Right atrium auricular region (tissue), 2 donors: ENCODE measurements at places on chromosomes 1 and 21. TPM values are rescaled to one million over a fixed set of nuclear protein-coding genes. Genes with fewer than 3 reads are reported as not detected.

DNA sequence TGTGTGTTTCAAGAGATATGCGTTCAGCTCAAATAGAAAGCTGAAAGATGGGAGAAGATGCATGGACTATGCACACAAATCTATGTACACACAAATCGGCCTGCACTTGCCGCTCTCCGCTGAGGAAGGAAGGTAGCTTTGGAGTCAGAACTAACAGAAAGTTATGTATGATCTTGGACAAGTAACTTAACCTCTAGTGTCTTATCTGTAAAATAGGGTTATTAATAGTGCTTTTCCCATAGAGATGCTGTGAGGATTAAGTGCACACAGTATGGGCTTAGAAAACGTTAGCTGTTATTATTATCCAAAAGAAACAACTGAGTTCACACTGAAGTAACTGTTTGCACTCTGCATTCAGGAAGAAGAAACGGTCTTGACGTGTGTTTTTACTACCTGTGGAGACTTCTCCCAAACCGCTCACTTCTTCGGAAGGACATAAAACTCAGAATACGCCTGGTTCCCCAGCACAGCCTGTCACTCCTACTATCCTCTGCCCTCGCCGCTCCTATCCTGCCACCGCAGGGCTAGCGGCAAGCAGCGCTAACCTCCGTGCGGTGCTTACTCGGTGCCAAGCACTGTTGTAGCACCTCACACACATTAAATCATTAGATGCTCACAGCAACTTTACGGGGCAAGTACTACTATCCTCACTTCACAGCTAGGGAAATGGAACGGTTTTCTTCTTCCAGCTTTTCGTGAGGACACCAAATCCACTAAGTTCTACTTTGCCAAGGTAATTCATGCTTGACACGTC is 1.3 kb downstream of the TGFBR3 start:
- H3K36me3 ChIP-seq: no peaks in the 10 kb centered on the region
- DNase-seq: no peak
- H3K4me1 ChIP-seq: peaks cover 36% of the 10 kb centered on the region
- H3K27me3 ChIP-seq: no peaks in the 10 kb centered on the region
- peak overlapping the region; percentile 94 for H3K4me3 ChIP-seq

DNA sequence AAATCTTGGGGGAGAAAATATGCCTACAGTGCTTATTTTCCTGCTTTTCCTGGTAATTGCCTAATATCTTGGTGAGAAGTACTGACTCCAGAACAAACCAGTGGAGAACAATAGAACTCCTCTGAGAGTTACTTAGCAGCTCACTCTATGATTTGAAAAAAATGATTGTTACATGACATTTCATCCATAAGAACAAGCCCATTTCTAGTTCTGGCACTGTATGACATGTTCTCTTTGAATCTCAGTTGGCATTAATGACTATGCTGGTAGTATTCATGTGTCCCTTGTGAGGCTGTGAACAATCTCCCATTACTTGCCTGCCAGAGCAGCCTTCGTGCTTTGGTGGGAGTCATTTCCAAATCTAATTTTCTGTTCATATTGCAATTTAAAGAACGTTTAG is 58.0 kb downstream of the CLIC4 start:
- DNase-seq: no peak
- H3K27me3 ChIP-seq: no peaks in the 10 kb centered on the region
- H3K4me3 ChIP-seq: no peak overlapping the region
- H3K27ac ChIP-seq: peak overlapping the region; percentile 58
- H3K36me3 ChIP-seq: peaks cover 4% of the 10 kb centered on the region

Gene LCE3E
- not detected for total RNA-seq

- H3K27me3 ChIP-seq: no peaks in the 10 kb centered on the region
- H3K27ac ChIP-seq: no peak overlapping the region
- no peaks in the 10 kb centered on the region for H3K4me1 ChIP-seq
- H3K4me3 ChIP-seq: no peak overlapping the region
- no peaks in the 10 kb centered on the region for H3K36me3 ChIP-seq
Observed at GRCh38 chr1:30508611-30509010, 214.8 kb downstream of the MATN1 start.

GRCh38 chr1:234954613-234955012 is 174.0 kb downstream of the TOMM20 start:
- DNase-seq: no peak
- no peak overlapping the region for H3K4me3 ChIP-seq
- H3K4me1 ChIP-seq: no peaks in the 10 kb centered on the region
- no peaks in the 10 kb centered on the region for H3K27me3 ChIP-seq
- H3K27ac ChIP-seq: peak overlapping the region; percentile 74

Gene ALX3
- not detected for total RNA-seq

- DNase-seq: no peak
- no peaks in the 10 kb centered on the region for H3K4me1 ChIP-seq
- H3K27ac ChIP-seq: no peak overlapping the region
Observed at GRCh38 chr21:45615145-45615711, 28.3 kb upstream of the PCBP3 start.

DNA sequence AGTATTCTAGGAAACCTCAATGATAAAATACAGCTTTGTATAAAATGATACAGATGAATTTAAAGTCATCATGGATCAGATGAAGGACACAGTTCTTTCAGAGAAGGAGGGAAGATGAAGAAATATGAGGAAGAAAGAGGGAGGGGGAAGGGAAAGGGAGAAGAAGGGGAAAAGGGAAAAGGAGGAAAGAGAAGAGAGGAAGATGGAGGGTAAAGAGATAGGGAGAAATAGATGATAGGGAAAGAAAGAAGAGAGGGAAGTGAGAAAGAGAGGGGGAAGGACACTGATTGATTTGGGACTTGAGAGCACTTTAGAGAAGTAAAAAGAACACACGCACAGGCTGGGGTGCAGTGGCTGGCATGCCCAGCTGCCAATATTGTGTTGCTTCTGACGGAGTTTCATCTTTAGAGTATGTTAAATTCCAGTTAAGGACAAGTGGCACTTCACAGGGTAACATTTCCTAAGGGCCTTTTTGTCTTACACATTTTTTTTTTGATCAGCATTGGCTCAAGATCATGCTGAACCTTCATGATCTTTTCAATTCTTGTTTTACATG is 235.9 kb upstream of the DMRTA2 start:
- H3K4me1 ChIP-seq: no peaks in the 10 kb centered on the region
- no peak for DNase-seq
- no peak overlapping the region for H3K4me3 ChIP-seq
- no peaks in the 10 kb centered on the region for H3K36me3 ChIP-seq
- H3K27me3 ChIP-seq: no peaks in the 10 kb centered on the region
- no peak overlapping the region for H3K27ac ChIP-seq

GRCh38 chr1:55045430-55045829 is 6.1 kb downstream of the PCSK9 start:
- no peaks in the 10 kb centered on the region for H3K27me3 ChIP-seq
- H3K4me3 ChIP-seq: no peak overlapping the region
- H3K36me3 ChIP-seq: no peaks in the 10 kb centered on the region
- no peak for DNase-seq
- no peak overlapping the region for H3K27ac ChIP-seq
- H3K4me1 ChIP-seq: no peaks in the 10 kb centered on the region

DNA sequence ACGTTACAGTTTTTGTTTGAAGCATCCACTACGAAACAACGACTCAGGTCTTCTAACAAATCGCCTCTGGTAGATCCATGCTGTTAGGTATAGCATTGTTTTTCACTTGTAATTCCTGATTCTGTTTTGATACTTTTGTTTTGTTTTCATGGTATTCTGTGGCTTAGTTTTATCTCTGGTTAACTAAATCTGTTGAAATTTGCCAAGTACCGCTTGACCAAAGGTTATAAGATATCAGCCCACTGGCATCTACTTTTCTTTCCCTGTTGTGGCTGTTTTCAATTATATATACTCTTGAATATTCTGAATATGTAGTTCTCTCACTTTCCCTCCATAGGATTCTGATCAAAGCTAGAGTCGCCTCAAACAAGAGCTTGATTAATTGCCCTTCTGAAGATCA is 274.8 kb upstream of the C1orf105 start:
- H3K4me3 ChIP-seq: peak overlapping the region; percentile 47
- no peaks in the 10 kb centered on the region for H3K36me3 ChIP-seq
- no peak for DNase-seq
- no peaks in the 10 kb centered on the region for H3K27me3 ChIP-seq
- no peaks in the 10 kb centered on the region for H3K4me1 ChIP-seq

DNA sequence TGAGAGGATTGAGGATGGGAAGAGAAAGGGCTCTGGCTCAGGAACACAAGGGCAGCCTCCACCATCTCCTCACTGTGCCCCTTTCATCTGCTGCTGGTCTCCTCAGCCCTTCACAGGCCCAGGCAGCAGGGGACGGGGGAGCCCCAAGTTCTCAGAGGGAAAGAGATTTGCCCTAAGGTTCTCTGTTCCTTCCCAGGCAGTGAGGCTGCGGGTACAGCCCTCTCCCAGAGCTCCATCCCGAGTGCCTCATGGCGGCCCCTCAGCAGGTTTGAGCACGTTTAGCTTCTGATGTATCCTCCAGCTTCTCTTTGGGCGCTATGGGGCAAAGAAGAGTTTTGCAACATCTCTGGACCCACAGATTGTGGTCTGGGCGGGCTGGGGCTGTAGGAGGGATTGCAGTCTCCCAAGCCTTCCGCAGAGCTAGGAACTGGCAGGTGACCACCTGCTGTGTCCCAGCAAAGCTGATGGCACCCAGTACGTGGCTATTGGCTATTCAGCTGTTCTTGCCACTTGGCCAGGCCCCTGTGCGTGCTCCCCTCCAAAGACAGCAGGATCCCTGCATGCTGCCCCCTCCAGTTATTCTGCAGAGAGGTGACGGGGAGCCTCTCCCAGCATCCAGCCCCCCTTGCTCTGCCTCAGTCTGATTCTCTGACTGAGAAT is 10.1 kb downstream of the DISP3 start:
- no peaks in the 10 kb centered on the region for H3K27me3 ChIP-seq
- no peak overlapping the region for H3K27ac ChIP-seq
- no peaks in the 10 kb centered on the region for H3K36me3 ChIP-seq
- H3K4me3 ChIP-seq: no peak overlapping the region
- no peaks in the 10 kb centered on the region for H3K4me1 ChIP-seq
- DNase-seq: no peak

- H3K27ac ChIP-seq: no peak overlapping the region
- no peaks in the 10 kb centered on the region for H3K36me3 ChIP-seq
- DNase-seq: no peak
- H3K27me3 ChIP-seq: no peaks in the 10 kb centered on the region
Observed at GRCh38 chr1:14906665-14907064, 246.9 kb upstream of the TMEM51 start.

GRCh38 chr1:168518201-168518689 is 25.6 kb downstream of the XCL2 start:
- H3K36me3 ChIP-seq: no peaks in the 10 kb centered on the region
- H3K27ac ChIP-seq: no peak overlapping the region
- no peaks in the 10 kb centered on the region for H3K27me3 ChIP-seq
- H3K4me1 ChIP-seq: no peaks in the 10 kb centered on the region
- DNase-seq: no peak

DNA sequence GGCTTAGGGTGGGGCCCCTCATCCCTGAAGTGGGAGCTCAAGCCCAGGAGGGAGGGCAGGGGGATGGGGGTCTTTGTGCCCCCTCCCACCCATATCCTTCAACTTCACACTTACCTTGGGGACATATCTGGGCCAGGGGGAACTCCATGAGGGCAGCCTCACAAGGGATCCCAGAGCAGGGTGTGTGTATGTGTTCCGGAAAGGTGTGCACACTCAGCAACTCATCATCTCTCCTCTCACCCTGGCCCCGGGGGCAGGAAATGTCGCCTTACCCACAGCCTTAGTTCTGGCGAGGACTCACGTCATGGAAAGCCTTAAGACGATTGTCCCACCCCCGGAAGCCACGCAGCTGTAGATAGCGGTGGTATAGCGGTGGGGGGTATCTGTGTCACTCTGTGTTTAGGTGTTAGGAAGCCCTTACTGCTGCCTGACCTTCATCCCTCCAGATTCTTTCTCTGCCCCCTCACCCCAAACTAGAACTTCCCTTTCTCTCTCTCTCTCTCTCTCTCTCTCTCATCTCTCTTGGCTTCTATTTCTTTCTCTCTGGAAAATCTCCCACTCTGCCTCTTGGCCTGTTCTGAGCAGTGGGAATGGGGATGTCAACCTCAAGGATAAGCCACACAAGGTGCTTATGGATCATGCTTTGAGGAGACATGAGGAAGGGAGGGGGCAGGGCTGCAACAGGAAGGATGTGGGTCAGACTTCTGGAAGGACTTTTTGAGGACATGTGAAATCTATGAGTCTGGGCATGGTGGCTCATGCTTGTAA is at the start of gene SH2D2A:
Gene SH2D2A, minus strand, starts transcription at position 288 of the 768 bp plus-strand sequence. Its CDS starts 140 bp downstream, at position 148.
- H3K36me3 ChIP-seq: no peaks in the 10 kb centered on the region
- H3K4me3 ChIP-seq: peak within 1 kb of the TSS; percentile 34
- DNase-seq: peak; percentile 76
- peak within 1 kb of the TSS; percentile 74 for H3K27ac ChIP-seq
- no peaks in the 10 kb centered on the region for H3K27me3 ChIP-seq

- H3K4me1 ChIP-seq: no peaks in the 10 kb centered on the region
- DNase-seq: no peak
- no peaks in the 10 kb centered on the region for H3K36me3 ChIP-seq
- H3K27me3 ChIP-seq: no peaks in the 10 kb centered on the region
- H3K27ac ChIP-seq: no peak overlapping the region
Observed at GRCh38 chr1:94560333-94560732, 18.8 kb upstream of the F3 start.

DNA sequence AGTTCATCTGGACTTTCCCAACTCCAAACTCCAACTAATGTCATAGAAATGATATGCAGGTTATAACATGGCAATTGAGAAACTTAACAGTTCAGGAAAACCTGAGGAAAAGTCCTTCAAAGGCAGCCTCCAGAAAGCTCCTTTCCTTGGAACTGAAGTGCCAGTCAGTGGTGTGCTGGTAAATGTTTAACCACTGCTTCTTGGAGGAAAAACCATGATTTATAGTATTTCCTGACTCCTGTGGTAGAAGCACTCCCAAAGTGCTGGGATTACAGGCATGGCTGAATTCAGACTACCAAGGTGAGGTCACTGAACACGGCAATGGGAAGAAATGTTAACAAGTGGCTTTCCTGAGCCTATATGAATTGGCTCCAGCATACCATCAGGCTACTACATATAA is 26.7 kb upstream of the ZNHIT6 start:
- H3K4me1 ChIP-seq: no peaks in the 10 kb centered on the region
- no peak for DNase-seq
- no peaks in the 10 kb centered on the region for H3K27me3 ChIP-seq
- H3K36me3 ChIP-seq: no peaks in the 10 kb centered on the region

Gene ACOT11
- 9.1 TPM for total RNA-seq

Gene KIRREL1
- 21.9 TPM for total RNA-seq

Gene FGR
- total RNA-seq: 5.7 TPM

GRCh38 chr1:57411262-57411661 is 12.6 kb downstream of the DAB1 start:
- no peaks in the 10 kb centered on the region for H3K27me3 ChIP-seq
- DNase-seq: no peak
- no peaks in the 10 kb centered on the region for H3K4me1 ChIP-seq
- no peak overlapping the region for H3K27ac ChIP-seq
- no peaks in the 10 kb centered on the region for H3K36me3 ChIP-seq
